ENCODE measurements at places on chromosomes 7 and 10.

- DNase-seq, result no peak
Observed at GRCh38 chr10:24751716-24752115, 28.0 kb upstream of the ARHGAP21 start.

- DNase-seq, result no peak
Observed at GRCh38 chr7:13920053-13920697, 69.3 kb downstream of the ETV1 start.

GRCh38 chr7:111982133-111982532, 224.1 kb downstream of the DOCK4 start:
- no peak for DNase-seq

DNA sequence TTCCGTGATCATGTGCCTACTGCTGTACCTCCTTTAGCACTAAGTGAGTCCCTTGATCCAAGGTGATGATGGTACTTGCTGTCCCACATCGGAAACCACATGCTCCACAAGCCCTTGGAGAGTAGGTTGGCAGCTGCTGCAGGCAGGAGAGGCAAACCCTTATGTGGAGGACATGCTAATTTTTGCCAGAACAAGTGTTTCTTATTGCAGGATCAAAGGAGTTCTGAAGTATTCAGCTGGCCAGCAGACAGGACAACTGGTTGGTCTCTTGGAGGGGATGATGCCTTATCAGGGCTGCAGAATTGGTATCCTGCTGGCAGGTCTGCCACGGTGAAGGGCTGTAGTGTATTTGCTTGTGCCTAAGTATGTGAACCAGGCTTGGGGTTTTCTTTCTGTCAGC, 36.8 kb downstream of the NACAD start:
- DNase-seq, result no peak

DNA sequence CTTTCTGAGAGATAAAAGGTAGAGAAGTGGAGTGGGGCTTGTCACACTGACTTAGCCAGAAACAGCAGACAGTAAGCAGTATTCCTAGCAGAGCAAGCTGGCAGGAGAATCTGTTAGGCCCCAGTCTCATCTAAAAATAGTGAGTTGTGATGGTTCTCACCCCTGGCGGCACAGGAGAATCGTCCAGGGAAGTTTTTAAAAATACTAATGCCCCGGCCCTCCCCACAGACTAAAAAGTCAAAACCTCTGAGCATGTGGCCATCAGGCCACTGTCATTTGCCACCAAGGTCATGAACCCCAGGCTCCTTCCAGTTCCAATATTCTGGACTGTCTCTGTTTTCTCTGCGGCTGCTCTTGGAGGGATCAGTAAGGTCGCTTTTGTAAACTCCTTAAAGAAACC, 34.0 kb downstream of the LYZL1 start:
- DNase-seq, result no peak

DNA sequence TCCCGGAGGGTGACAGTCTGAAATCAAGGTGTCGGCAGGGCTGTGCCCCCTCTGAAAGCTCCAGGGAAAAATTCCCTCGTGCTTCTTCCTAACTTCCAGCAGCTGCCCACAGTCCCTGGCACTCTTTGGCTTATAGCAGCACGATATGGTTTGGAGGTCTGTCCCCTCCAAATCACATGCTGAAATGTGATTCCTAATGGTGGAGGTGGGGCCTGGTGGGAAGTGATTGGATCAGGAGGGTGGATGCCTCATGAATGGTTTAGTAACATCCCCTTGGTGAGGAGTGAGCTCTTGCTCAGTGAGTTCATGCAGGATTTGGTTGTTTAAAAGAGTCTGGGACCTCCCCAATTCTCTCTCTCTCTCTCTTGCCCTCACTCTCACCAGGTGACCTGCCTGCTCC, 51.1 kb downstream of the GPAM start:
- no peak for DNase-seq

- DNase-seq, result no peak
Observed at GRCh38 chr7:127888411-127888810, 142.8 kb downstream of the LRRC4 start.

- no peak for DNase-seq
Observed at GRCh38 chr7:84159435-84159834, 35.2 kb downstream of the SEMA3A start.

DNA sequence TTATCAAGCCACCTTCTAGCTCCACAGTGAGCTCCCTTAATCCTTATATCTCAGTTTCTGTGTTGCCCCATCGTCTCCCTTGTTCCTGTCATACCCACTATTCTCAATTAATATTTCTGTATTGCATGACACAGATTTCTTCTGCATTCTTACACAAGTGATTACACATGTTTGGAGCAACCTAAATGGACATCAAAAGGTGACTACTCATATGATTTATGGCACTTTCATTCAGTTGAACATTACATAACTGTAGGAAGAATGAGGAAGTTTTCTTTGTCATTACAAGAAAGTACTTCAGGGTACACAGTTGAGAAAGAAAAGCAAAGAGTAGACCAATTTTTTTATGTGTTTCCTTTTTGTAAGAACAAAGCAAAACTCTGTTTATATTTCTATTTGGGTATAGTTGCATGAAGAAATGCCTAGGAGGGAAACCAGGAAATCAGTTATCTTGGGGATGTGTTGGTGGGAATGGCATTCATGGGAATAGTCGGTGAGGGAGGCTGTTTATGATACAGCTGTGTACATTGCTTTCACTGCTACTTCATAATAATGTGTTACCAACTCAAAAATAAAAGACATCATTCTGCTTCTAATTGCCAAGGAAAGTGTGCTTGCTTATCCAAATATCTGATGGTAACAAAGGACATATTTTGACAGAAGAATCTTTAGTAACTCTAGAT, 23.6 kb upstream of the PRSS37 start:
- DNase-seq, result no peak

GRCh38 chr10:61642150-61642571, 20.6 kb upstream of the CABCOCO1 start:
- no peak for DNase-seq

- DNase-seq, result no peak
Observed at GRCh38 chr7:134203186-134203889, 76.2 kb downstream of the LRGUK start.

DNA sequence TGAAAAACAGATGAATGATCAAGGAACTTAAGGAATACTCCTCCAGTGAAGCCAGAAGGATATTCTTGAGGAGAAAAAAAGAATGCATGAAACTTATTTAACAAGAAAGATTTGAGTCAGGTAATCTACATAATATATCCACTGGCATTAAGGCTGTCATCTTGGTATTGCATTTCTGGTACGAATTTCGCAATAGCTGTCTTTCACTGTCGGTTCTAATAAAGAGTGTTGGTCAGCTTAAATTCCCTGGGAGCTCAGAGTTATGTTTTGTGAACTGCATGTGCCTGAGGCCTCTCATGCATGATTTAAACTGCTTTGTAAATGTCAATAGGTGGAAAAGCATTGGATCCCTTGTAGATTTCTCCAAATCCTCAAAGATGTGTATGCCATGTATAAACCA, 565.3 kb upstream of the GALNT17 start:
- no peak for DNase-seq

GRCh38 chr7:2698581-2699288, 10.7 kb downstream of the AMZ1 start:
- no peak for DNase-seq

DNA sequence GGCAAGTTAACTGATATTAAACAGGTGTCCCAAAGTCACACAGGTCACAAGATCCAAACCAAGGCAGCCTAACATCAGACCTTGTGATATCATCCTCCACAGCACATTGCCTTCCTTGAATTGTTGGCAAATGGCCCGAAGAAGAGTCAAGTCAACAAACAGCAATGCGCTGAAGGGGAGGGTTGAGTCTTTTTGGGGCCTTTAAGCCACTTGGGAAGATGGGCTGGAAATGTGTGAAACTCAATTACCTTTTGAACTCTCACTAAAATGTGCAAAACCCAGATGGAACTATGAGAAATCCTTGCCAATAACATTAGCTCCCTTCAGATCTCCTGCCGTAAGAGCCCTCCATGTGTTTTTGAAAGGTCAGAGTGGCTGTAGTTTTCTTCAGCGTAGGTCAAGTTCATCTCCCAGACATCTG, 47.9 kb upstream of the STK17A start:
- DNase-seq, result no peak

- DNase-seq, result no peak
Observed at GRCh38 chr10:51624013-51624412, 75.4 kb downstream of the CSTF2T start.

DNA sequence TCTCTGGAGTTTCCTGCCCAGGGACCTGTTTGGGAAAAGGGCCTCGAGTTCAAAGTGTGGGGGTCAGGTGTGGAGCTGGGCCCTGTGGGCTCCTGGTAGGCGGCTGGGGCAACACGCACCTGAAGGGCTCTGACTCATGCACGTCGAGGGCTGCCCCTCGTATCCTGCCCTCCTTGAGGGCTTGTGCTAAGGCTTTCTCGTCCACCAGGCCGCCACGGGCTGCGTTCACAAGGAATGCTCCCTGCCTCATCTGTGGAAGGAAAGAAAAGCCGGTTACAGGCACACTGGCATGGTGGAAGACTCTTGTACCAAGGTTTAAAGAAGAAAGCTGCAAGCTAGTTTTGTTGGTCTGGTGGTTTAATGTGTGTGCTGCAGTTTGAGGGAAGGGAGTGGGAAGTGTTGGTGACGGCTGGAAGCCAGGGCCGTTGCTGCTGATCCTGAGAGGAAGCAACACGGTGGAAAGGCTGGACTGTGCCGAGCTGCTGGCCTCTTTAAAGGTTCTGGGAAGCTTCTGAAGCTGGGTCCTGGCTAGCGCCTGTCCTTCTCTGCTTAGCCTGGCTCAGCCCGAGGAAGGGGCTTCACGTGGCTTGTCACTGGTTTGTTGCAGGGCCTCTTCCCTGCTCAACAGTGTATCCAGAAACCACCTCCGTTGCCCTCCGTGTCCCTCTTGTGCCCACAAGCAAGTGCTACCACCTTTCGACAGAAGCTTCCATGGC, 52.0 kb downstream of the ZRANB1 start:
- no peak for DNase-seq

DNA sequence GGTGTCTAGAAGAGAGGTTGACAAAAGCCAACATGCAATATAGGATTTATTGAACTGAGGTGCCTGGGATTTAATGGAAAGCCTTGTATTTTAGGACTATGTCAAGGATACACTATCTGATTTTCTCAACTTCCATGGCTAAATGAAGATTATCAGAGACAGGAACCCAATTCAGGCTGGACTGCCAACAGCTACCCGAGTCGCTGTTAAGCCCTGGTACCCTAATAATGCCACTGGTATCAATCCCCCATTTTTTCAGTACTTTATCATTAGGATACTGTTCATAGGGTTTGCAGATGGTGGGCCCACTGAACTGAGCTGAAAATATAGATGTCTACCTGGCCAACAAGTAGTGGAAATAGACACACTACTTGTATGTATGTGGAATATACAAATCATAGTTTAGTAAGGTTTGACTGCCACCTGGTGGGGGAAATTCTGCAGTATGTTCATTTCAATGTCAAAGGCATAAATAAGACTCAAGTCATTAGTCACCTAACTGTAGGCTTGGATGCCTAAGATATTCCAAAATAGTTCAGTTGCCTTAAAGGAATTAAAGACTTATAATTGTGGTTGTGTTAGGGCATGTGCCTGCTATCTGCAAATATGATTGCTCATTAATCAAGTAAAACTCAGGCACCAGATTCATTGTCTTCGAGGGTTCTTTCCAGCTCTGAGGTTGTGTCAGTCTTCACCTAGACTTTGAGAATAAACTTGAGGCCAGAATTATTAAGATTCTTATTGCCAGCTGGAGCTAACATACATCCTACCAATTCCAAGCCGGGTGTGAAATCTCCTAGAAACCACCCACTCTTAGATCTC, 34.1 kb upstream of the NOBOX start:
- no peak for DNase-seq

GRCh38 chr10:78035025-78035424, 1.4 kb downstream of the RPS24 start:
- no peak for DNase-seq

- no peak for DNase-seq
Observed at GRCh38 chr10:79223091-79224048, 123.9 kb upstream of the PPIF start.

- DNase-seq, result no peak
Observed at GRCh38 chr7:151207804-151208203, 2.5 kb downstream of the H2BK1 start.

GRCh38 chr7:95517458-95517857, 31.7 kb downstream of the ASB4 start:
- DNase-seq, result no peak

GRCh38 chr7:154096-154799, 38.1 kb upstream of the FAM20C start:
- DNase-seq, result no peak

DNA sequence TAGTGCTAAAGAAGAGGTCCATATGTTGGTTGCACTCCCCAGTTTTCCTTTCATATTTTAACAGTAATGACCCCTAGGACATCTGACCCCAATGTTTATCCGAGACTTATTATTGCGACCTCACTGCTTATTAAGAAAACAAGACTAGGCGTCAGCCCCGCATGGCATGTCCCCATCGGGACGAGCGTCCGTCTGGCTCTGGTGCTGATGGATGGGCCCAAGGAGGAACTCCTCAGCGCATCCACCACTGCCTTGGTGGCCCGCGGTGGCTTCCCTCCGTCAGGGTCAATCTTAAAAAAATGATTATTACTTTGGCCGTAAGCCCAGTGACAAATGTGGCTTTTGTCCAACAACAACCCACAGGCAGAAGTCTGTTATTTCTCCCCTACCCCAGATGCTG, 40.1 kb upstream of the CXCL12 start:
- no peak for DNase-seq

GRCh38 chr10:67812007-67812406, 26.0 kb downstream of the DNAJC12 start:
- DNase-seq, result no peak

Measured in activated naive CD4-positive, alpha-beta T cell (primary cell).